Psoas muscle (tissue), 8 donors: ENCODE measurements at places on chromosomes 5 and 9. TPM values are rescaled to one million over a fixed set of nuclear protein-coding genes. Genes with fewer than 3 reads are reported as not detected.

DNA sequence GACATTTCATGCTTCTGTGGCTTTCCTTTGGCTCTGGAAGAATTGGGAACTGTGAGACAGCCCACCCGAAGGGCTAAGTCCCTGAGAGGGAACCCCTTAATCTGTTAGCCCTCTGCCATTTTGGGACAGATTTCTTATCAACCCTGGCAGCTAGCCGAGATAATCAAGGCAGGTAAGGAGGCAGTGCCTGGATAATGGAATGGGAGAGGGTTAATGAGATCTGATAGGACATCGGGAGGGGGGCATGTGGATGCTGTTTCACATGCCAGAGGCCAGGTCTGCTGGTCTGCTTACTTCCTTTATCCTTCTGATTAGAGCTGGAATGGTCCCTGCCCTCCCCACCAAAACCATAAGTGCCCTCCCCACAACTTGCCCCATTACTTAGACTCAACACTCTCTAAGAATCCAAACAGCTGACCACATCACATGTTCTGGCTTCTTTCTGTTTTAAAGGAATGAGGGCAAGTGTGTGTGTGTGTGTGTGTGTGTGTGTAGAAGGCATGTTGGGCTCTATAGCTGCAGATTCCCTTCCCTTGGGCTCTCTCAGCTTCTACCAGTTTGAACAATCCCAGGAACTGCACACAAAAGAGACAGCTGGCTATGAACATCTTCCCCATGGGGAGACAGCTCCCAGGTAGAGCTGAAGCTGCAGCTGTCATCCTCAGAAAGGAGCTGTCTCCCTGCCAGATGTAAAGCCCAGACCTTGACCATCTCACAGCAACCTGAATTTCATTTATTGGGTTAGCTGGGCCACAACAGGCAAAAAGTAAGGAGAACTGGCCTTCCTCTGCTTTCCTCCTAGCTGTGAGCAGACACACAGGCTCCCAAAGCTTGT is 221.3 kb downstream of the PIK3R1 start:
- no peak for DNase-seq

- no peak for DNase-seq
These were observed 39.0 kb downstream of the GDA start for GRCh38 chr9:72188232-72188631.

DNA sequence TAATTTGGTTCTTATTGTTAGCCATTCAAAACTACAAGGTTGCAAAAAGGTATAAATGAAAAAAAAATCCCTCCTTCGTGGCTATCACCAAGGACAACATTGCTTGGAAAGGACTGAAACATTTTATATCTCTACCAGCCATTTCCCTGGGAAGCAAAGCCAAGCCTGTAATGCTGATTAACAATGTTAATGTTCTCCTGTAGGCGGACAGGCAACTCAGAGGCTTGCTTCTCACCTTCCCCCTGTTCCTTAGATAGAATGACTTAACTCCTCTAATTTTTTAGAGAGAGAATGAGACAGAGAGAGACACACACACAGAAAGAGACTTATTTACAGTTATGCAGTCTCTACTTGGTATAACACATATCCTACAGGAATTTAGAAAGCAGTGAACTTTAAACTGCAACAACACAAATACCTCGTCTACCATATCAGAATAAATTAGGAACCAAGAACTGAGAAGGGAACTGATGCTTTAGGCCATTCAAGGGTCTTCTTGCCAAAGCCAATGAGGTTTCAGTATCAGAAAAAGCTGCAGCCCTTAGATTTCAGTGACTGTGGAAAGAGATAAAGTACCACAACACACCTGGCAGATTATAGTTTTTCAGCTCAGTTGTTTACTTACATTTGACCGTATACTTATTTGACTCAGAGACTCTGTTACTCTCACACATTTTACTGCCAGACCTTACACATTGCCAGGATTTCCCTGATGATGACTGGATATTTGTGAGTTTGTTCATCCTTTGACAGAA is 20.9 kb upstream of the MAN2A1 start:
- no peak for DNase-seq

DNA sequence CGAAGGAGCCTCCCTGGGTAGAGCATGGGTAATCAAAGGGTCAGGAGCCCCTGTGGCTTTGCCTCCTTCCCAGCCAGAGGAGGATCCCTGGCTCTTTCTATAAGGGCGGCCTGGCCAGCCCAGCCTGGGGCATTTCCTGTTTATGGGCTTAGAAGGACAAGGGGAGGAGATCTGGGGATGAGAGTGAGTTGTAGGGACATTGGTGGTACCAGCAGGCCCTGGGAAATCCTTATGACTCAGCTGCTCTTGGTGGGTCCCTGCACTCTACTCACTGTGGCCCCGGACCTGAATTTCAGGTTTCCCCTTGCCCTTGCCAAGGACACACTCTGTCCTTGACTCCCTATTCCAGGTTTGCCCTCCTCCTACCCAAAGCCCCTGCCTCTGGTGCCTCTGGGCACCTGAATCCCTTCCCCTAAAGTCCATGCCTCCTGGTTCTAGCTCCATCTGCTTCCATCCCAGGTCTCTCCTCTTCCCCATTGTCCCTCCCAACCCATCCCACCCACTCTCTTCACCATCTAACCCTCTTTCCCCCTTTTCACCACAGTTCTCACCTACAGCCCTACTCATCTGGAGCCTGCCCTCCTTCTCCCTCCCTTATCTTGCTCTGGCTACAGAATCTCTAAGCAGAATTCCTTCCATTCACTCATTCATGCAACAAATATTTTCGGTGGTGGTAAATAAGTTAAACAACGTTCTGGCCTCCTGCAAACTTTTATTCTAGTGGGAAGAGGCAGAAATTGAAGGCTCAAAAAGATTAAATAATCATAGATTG is 34.9 kb downstream of the PCDH1 start:
- DNase-seq, result no peak

DNA sequence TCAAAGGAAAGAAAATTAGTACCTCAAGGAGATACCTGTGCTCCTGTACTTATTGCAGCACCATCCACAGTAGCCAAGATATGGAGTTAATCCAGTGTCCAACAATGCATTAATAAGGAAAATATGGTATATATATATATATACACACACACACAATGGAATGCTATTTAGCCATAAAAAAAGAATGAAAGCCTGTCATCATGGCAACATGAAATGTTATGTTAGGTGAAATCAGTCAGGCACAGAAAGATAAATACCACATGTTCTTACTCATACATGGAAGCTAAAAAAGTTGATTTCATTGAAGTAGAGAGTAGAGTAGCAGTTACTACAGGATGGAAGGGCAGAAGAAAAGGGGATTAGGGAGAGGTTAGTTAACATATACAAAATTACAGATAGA is 601.5 kb downstream of the ANXA1 start:
- DNase-seq, result no peak

The PCDHGA3 gene
- total RNA-seq, result 2.4 TPM

The FBXL17 gene
- 30.3 TPM for total RNA-seq

The ACTBL2 gene
- not detected for total RNA-seq

- DNase-seq, result no peak
These were observed 283.8 kb downstream of the PDE4D start for GRCh38 chr5:59609501-59610265.

DNA sequence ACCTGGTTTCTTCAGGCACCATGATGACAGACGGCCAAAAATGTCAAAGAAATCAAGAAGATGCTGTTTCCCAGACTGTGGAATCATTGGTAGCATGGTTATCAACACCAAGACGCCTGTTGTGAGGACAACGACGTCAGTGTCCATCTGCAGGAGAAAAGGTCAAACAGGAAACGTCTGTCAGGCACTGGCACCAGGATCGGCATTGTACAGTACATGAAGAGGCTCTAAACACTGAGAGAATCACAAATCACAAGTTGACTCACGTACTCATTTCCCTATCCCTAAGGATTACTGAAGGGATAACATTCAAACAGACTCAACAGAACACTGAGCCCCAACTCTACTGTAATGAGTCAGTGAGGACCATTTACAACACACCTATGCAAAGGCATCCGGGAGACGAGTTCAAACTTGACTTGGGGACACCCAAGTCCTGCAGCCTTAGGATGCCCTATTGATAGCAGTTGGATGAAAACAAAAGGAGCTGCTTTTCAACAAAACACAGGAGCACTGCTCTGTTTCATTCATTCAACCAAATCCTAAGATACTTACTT is 21.0 kb downstream of the TSC1 start:
- DNase-seq, result no peak

DNA sequence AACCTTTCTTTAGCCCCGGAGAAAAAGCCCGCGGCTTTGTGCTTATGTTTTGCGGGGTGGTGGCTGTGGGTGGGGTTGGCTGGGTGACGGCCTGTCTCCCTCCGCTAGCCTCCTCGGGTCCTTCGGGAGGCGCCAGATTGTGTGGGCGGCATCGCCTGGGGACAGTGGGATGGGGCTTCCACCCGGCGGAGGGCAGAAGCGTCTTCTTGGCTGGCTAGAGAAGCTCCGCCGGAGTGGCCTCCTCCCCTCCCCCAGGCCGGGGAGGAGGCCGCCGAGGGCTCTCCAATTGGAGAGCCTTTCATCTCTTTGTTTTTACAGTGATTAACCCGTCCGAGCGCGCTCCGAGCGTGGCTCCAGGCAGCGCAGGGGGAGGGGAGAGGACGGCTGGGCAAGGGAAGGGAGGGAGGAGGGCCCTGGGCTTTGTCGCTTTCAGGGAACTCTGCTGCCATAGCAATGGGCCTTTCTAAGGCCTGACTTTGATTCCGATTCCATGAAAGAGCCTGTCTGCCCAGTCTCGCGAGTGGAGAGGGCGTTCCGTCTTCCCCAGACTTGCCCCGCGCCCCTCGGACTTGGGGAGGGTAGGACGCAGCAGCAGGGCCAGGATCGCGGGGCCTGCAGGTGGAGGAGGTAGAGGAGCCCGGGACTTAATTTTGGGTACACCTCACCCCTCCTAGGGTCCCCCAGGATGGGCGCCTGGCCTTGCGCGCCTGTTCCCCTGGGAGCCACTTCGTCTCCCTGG is 36.7 kb upstream of the TIFAB start:
- no peak for DNase-seq

The MYMK gene
- total RNA-seq, result 4.5 TPM

DNA sequence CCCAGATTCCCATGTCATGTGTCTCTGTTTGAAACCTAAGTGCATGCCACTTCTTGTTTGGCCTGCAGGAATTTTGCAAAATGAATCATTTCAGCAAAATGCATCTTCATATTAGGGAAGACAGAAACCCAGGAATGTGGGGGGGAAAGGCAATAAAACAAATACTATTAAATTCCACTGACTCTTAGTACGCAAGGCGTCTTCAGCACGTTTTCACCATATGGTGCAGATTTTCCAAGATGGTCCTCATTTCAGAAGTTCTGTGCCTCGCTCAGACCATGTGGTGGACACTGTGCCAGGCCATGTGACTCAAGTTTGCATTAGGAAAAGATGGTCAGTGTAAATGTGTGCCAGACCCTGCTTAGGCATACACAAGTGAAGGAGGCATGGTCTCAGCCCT is 184.0 kb downstream of the ACTL7B start:
- DNase-seq, result no peak

DNA sequence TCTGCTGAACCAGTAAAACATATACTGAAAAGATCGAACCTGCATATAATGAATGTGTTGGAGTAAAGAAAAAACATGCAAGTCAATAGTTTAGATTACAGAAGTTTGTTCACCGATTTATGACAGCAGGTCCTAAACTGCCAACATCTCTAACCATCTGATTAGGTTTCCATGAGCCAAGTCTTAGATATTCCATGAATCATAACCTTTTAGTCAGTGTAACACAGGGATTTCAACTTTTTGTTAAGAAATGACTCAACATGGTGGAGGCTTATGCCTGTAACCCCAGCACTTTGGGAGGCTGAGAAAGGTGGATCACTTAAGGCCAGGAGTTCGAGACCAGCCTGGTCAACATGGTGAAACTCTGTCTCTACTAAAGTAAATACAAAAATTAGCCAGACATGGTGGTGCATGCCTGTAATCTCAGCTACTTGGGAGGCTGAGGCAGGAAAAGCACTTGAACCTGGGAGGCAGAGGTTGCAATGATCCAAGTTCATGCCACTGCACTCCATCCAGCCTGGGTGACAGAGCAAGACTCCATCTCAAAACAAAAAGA is 38.7 kb downstream of the APC start:
- DNase-seq, result no peak
